ENCODE measurements at places on chromosomes 3 and 15.

DNA sequence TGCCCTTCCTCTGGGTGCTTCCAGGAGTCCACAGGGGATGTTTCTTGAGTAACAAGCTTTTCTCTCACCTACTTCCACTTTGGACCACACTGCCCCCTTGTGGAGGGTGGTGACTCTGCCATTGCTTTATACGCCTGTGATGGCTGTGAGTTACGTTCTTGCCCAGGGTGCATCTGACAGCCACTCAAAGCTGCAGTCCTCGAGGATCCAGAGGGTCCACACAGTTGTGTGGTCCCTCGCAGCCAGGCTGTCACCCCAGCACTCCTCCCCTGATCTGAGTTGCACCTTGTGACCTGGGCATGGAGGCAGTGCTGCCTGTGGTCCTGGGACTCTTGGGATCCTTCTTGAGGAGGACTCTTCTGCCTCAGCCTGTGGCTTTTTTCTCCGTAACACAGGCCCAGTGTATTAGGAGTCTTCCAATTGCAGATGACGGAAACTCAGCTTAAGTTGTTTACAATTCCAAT lies 23.4 kb downstream of the FOXL2 start:
- DNase-seq, result peak; percentile 82

DNA sequence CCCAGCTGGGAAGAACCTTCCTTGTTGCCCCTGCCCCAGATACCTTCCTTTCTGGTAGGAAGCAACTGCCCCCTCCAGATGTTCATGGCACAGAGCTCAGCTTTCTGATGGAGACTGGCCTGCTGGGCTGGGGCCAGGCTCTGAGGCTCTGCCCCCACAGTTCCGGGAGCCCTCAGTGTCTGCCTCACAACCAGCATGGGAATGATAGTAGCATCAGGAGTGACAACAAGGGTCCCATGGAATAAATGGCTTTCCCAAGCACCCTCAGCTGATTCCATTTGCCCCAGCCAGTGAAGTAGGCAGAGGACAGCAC lies 65.6 kb upstream of the IQSEC1 start:
- DNase-seq, result no peak

GRCh38 chr3:106261915-106262683 lies 393.3 kb upstream of the CBLB start:
- no peak for DNase-seq

- DNase-seq, result no peak
These were observed 36.2 kb downstream of the MRAS start for GRCh38 chr3:138384531-138384930.

DNA sequence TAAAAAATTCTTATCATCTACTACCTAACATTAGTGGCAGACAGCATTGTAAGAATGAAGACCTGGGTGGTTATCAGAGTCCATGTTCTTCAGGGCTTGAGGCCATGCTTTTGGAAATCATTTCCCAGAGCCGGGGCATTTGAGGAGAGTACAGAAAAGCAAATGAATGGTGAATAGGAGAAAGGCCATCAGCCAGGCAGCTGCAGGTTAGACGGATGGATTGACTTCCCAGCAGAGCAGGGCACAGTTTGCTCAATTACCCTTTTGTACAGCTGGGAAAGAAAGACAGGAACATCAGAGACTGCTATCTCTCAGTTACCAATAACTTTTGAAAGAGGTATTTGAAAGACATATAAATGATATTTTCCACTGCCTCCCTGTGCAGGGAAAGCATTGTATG lies 135.6 kb downstream of the ALCAM start:
- no peak for DNase-seq

GRCh38 chr15:26126819-26127387 lies 263.8 kb upstream of the ATP10A start:
- DNase-seq, result no peak
